ENCODE measurements at places on chromosomes 5 and 9. TPM values are rescaled to one million over a fixed set of nuclear protein-coding genes. Genes with fewer than 3 reads are reported as not detected.

- no peak for DNase-seq
Observed at GRCh38 chr9:95478335-95478734, 38.4 kb downstream of the PTCH1 start.

GRCh38 chr5:142193114-142193428, 84.5 kb downstream of the NDFIP1 start:
- no peak for DNase-seq

GRCh38 chr5:115455301-115455707, 89.3 kb downstream of the FEM1C start:
- no peak for DNase-seq

- no peak for DNase-seq
Observed at GRCh38 chr9:97659771-97660170, 26.1 kb downstream of the NCBP1 start.

- no peak for DNase-seq
Observed at GRCh38 chr9:10538073-10538472, 74.7 kb downstream of the PTPRD start.

DNA sequence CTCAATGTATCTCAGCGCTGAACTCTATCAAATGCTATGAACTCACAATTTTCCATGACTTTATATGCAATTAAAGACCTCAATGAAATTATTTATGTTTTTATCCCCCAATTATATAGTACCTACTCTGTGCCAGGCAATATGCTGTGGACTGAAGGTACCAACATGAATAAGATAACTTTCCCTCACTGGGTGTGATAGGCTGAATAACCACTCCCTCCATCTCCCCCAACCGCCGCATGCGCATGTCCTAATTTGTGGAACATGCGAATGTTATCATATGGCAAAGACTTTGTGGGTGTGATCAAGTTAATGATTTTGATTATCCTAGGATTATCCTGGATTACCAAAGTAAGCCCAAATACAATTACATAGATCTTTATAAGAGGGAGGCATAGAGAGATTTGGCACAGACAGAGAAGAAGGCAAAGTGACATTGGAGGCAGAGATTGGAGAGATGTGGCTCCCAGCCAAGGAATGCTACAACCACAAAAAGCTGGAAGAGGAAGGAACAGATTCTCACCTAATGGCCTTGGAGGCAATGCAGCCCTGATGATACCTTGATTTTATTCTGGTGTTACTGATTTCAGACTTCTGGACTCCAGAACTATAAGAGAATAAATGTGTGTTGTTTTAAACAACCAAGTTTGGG, 149.1 kb upstream of the VCAN start:
- no peak for DNase-seq

GRCh38 chr5:142981886-142982820, 212.0 kb downstream of the ARHGAP26 start:
- DNase-seq, result no peak

- peak; percentile 5 for DNase-seq
Observed at GRCh38 chr9:6106711-6107339, 91.4 kb upstream of the RANBP6 start.

DNA sequence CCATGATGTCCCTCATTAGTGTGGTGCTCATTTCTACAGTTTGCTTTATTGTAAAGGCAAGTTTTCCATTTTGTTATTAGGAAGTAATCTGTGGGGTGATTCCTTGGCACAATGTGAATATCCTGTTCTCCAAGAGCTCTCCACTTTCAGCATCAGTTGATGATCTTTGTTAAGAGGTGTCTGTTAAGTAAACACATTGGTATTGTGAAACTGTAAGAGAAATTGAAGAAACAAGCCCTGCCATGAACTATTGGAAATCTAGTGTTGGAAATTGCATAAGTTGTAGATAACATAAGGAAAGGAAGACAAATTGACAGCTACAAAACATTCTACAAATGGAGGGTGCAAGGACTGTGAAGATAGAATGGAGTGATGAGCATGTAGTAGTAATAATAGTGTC, 17.2 kb downstream of the RNF14 start:
- no peak for DNase-seq

DNA sequence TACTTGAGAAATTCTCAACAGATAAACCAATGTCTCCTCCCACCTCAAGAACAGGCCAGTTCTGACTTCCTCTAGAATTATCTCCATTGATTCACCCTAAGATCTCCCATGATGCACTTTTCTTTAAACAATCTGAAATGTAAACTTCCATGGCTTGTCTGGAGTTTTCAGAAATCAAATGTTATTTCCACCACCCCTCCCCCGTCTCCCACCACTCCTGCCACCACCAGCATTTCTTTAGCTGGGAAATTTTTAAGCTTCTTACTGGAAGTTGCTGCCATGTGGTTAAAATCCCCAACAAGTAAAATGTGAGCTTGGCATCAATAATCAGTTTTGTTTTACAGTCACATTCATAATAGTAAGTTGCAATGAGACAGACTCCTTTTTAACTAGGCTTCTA, 32.8 kb upstream of the BASP1 start:
- no peak for DNase-seq

GRCh38 chr9:134316449-134317160, 9.7 kb upstream of the RXRA start:
- DNase-seq, result no peak

GRCh38 chr5:102531506-102531905, 32.7 kb upstream of the SLCO6A1 start:
- no peak for DNase-seq

GRCh38 chr5:161167016-161167767, 315.2 kb upstream of the ATP10B start:
- no peak for DNase-seq

DNA sequence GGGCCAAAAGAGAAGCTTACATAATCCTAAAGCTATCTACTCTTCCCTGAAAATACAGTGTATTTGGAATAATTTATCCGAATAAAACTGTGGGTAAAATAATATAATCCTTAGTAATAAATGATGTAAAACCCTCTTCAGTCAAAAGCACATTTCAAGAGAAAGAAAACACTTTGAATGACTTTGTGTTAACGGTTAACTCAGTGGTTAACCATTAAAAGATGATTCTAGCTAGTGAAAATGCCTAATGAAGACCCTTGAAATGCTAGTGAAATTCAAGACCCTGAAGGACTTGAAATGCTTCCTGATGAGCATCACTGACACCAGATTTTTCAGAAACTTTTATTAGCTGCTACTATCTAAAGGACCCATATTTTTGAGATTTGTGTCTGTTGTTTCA, 70.7 kb downstream of the COX7C start:
- no peak for DNase-seq

DNA sequence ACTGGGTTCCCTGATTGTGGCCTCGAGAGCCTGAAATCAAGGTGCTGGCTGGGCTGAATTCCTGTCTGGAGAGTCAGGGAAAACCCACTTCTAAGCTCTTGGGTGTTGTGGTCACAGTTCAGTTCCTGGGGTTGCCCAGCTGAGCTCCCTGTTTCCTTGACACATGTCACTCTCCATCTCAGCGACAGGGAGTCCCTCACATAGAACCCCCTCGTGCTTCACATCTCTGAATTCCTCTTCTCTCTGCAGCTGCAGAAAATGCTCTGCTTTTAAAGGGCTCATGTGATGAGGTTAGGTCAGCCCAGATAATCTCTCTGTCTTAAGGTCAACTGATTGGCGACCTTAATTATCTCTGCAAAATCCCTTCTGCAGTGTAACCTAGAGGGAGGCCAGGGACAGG, 53.5 kb upstream of the NFIL3 start:
- DNase-seq, result no peak

GRCh38 chr5:14263113-14263512, 120.0 kb downstream of the TRIO start:
- DNase-seq, result no peak

DNA sequence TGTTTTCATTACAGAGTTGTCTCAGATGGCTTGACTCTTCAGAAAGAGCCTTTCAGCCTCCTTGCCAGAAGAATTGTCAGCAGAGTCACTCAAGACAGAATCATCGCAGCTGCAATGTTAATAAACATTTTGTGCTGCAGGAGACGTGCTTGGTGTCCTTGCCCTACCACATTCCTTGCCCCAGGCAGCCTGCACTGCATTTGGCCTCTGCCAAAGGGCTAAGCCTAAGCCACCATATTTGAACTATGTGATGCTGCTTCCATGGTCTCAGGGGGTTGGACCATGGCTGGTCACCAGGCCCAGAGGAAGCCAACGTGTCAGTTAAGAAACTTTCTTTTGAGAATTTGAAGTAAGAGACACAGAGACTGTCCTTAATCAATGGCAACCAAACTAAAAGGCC, 145.4 kb downstream of the ACTL7B start:
- no peak for DNase-seq

Gene TAF11L13
- total RNA-seq, result not detected

Gene PTPA
- 95.8 TPM for total RNA-seq

Gene SURF2
- 19.7 TPM for total RNA-seq

Gene ANKRD31
- total RNA-seq, result 0.13 TPM

Gene FYB1
- total RNA-seq, result not detected

Gene GAS1
- total RNA-seq, result not detected

Data from OCI-LY7 (cell line).